ENCODE measurements at places on chromosomes 2 and 18. TPM values are rescaled to one million over a fixed set of nuclear protein-coding genes. Genes with fewer than 3 reads are reported as not detected.

The IL18R1 gene
- total RNA-seq: 4.8 TPM

GRCh38 chr18:23662309-23663263 lies at the start of gene ANKRD29:
TSS of gene ANKRD29 (minus strand) at chr18:23662911. CDS start at chr18:23662730, 181 bp downstream.
- no peaks in the 10 kb centered on the region for H3K27me3 ChIP-seq
- H3K36me3 ChIP-seq: no peaks in the 10 kb centered on the region
- no peak for DNase-seq
- H3K4me1 ChIP-seq: peaks cover 14% of the 10 kb centered on the region
- no peak within 1 kb of the TSS for H3K27ac ChIP-seq

The UGT1A3 gene
- total RNA-seq: 18.2 TPM

DNA sequence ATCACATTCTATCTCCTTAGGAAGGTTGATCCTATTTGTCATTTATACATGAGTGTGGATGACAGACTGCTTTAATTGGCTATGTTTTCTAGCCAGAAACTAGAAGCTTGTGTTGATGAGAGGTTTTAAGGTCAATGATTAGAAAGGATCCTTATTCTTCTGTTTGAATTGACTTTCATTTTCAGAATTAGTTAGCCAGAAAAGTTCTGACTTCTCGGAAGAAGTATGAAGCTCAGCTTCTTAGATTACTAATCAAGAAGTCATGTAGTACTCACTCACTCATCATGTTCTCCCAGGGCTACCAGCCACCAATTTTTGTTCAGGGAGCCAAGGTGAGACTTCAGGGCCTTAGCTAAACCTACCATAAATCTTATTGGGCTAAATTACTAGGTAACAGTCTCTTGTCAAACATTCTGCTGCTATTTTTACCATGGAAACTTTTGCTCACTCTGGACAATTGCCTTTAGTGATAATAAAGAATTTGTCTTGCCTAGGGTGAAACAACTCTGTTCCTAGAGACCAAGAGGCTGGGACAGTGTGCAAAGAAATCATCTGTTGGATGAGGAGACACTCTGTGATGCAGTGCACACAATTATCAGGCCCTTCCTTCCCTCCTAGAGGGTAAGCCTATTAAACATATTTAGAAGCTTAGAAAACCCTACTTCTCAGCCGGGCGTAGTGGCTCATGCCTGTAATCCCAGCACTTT lies 111.6 kb upstream of the DNMT3A start:
- no peak for DNase-seq
- H3K4me3 ChIP-seq: no peak overlapping the region
- H3K27ac ChIP-seq: no peak overlapping the region
- H3K36me3 ChIP-seq: no peaks in the 10 kb centered on the region
- H3K4me1 ChIP-seq: peaks cover 11% of the 10 kb centered on the region
- no peaks in the 10 kb centered on the region for H3K27me3 ChIP-seq

The SIX3 gene
- total RNA-seq: not detected

DNA sequence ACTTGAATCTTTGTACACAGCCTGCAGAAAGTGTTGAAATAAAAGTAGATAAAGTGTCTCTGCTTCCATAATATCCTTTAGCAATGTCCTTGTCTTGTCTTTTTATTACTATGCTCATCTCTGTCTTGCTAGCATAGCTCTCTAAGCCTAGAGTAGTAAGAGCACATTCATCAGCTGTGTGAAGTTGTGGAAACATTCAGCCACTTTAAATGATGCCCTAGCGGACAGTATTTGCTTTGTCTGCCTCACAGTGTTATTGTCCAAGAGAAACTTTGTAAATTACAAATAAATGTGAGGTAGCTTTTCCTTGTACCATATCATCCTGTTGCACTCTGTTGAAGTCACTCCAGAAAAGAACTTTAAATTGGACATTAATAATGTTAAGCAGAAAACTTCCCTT lies 60.3 kb upstream of the TTC21B start:
- no peak for DNase-seq
- H3K4me3 ChIP-seq: no peak overlapping the region
- no peaks in the 10 kb centered on the region for H3K4me1 ChIP-seq
- H3K36me3 ChIP-seq: no peaks in the 10 kb centered on the region
- H3K27ac ChIP-seq: no peak overlapping the region
- no peaks in the 10 kb centered on the region for H3K27me3 ChIP-seq

DNA sequence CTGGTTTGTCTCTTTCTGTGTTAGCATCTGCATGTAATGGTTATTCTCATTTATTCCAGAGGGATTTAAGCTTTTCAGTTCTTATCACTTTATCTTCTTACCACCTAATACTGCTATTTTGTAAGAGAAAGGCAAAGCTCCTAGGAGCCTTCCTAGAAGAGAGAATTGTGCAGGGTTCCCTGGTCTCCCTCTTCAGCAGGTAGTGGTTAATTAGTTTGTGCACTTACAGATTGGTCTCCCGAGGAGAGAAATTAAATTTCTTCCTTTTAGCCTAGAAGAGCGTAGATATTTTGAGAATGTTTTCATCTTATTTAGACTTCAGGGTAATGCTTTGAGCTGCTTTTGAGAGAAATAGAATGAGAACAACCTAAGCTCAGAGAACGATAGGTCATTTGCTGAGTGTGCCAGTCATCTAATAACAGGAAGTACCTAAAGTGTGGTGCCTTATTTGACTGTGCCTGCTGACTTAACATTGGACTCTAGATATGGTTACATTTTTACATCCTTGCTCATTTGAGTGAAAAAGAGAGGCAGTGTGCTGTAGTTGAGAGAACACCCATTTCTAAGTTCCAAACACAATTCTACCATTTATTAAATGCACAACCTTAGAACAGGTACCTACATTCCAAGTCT lies 651.4 kb downstream of the STK39 start:
- DNase-seq: no peak
- H3K4me1 ChIP-seq: no peaks in the 10 kb centered on the region
- no peaks in the 10 kb centered on the region for H3K27me3 ChIP-seq
- no peaks in the 10 kb centered on the region for H3K36me3 ChIP-seq
- H3K4me3 ChIP-seq: no peak overlapping the region
- H3K27ac ChIP-seq: no peak overlapping the region

DNA sequence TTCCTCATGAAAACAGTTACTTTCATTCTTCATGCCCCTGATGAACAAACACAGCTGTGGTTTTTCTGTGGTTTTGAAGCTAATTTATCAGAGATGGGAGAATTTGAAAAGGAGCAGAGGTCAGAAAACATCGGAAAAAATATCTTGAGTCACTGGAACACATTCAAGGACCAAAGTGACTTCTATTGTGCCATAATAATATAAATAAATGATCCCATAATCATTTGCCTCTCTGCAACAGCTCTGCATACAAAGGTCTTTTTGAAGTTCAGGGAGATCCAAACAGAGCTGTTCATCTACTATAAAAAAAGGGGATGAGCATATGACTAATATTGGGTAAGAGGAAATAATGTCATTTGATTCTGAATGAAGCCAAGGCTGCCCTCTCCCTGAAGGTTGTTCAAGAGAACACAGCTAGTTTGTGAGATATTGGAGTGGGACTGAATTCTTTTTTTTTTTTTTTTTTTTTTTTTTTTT lies 201.3 kb upstream of the GALNT5 start:
- H3K27ac ChIP-seq: no peak overlapping the region
- no peaks in the 10 kb centered on the region for H3K27me3 ChIP-seq
- H3K4me3 ChIP-seq: no peak overlapping the region
- no peak for DNase-seq
- no peaks in the 10 kb centered on the region for H3K36me3 ChIP-seq

The MAL gene
- not detected for total RNA-seq

- no peaks in the 10 kb centered on the region for H3K36me3 ChIP-seq
- DNase-seq: peak; percentile 72
- H3K4me1 ChIP-seq: no peaks in the 10 kb centered on the region
- H3K4me3 ChIP-seq: no peak overlapping the region
- H3K27me3 ChIP-seq: no peaks in the 10 kb centered on the region
Measured at GRCh38 chr2:234544659-234545611, 48.1 kb upstream of the ARL4C start.

- no peak overlapping the region for H3K27ac ChIP-seq
- no peak for DNase-seq
- no peaks in the 10 kb centered on the region for H3K4me1 ChIP-seq
Measured at GRCh38 chr2:196915507-196916189, 10.9 kb downstream of the PGAP1 start.

The SERPINB12 gene
- not detected for total RNA-seq

DNA sequence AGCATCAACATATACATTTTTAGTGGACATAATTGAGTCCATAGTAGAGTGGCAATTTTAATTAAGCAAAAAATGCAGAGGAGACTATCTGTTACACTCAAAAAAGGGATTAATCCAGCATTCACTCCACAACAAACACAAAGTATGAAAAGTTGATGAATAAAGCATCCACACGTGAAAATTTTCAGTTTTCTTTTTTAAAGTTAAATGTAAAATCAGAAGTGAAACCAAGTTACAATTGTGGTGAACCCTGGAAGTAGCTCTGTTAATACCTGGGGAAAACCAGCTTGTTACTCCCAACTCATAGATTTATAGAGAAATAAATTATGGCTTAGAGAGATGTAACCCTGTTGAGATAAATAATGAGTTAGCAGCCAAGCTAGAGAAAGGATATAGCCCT lies 807.8 kb downstream of the TRIB2 start:
- no peak overlapping the region for H3K27ac ChIP-seq
- H3K36me3 ChIP-seq: no peaks in the 10 kb centered on the region

- H3K4me3 ChIP-seq: no peak overlapping the region
- H3K4me1 ChIP-seq: no peaks in the 10 kb centered on the region
- H3K36me3 ChIP-seq: no peaks in the 10 kb centered on the region
- no peak overlapping the region for H3K27ac ChIP-seq
Measured at GRCh38 chr2:83536556-83536955, 922.5 kb downstream of the SUCLG1 start.

DNA sequence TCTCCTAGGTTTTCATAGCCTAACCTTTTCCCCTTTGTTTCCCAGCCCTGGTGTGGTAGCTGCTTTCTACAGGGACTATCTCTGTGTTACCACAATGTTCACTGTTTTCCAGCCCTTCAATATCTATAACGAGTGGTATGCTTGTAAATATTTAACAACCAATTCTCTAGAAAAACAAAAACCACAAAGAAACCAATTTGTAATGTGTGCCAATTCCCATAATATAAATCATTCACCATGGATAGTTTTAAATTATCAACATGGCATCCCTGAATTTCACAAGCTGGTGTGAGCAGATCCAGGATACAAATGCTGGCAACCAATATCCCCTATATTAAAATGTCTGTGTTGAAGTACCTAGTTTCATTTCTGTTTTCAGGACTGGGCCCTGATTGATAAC lies 207.5 kb upstream of the FBXO11 start:
- H3K4me1 ChIP-seq: peaks cover 6% of the 10 kb centered on the region
- DNase-seq: no peak
- no peak overlapping the region for H3K4me3 ChIP-seq
- no peak overlapping the region for H3K27ac ChIP-seq

GRCh38 chr2:36613801-36614200 lies 15.8 kb upstream of the FEZ2 start:
- H3K27me3 ChIP-seq: no peaks in the 10 kb centered on the region
- H3K27ac ChIP-seq: no peak overlapping the region
- no peak overlapping the region for H3K4me3 ChIP-seq
- DNase-seq: no peak

The HOXD3 gene
- not detected for total RNA-seq

DNA sequence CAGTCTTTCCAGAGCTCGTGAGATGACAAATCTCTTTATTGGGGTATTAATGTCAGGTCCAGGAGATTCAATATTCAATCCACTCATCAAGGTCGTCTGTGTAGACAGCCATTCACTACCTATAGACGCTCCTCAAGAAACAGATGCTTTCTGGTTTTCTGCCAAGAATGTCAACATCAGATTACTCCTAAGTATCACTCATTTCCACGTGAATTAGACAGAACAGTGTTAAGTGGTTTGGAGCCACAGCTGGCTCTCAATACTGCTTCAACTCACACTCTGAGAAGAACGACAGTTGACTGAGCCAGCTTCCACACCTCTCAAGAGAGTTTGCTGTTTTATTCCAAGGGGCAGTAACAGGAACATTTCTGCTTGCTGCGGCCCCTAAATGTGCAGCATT lies 113.5 kb upstream of the NEDD4L start:
- H3K4me1 ChIP-seq: peaks cover 5% of the 10 kb centered on the region
- no peak overlapping the region for H3K4me3 ChIP-seq
- H3K27me3 ChIP-seq: no peaks in the 10 kb centered on the region
- no peak for DNase-seq

- no peak overlapping the region for H3K4me3 ChIP-seq
- peaks cover 2% of the 10 kb centered on the region for H3K4me1 ChIP-seq
- H3K27me3 ChIP-seq: no peaks in the 10 kb centered on the region
Measured at GRCh38 chr18:45249246-45249661, 366.0 kb upstream of the SLC14A2 start.

GRCh38 chr2:205474741-205475415 lies 207.4 kb upstream of the NRP2 start:
- H3K4me3 ChIP-seq: no peak overlapping the region
- no peak for DNase-seq
- H3K4me1 ChIP-seq: no peaks in the 10 kb centered on the region
- H3K36me3 ChIP-seq: no peaks in the 10 kb centered on the region
- no peaks in the 10 kb centered on the region for H3K27me3 ChIP-seq

DNA sequence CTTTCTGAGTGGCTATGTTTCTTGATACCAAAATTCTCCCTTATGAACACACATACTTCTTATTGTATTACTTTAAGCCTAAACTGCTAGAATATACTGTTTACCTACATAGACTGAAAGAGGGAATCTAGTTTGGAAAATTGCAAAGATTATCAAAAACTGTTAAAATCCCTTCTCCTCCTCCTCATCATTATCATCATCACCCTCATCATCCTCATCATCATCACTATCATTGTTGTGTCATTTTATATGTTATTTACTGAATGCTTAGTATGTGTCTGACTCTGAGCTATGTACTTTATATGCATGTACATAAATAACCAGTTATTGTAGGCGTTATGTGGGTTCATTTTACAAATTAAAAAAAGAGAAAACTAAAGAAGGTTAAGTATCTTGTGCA lies 19.6 kb upstream of the LRP1B start:
- no peaks in the 10 kb centered on the region for H3K27me3 ChIP-seq
- H3K36me3 ChIP-seq: no peaks in the 10 kb centered on the region
- no peak for DNase-seq

DNA sequence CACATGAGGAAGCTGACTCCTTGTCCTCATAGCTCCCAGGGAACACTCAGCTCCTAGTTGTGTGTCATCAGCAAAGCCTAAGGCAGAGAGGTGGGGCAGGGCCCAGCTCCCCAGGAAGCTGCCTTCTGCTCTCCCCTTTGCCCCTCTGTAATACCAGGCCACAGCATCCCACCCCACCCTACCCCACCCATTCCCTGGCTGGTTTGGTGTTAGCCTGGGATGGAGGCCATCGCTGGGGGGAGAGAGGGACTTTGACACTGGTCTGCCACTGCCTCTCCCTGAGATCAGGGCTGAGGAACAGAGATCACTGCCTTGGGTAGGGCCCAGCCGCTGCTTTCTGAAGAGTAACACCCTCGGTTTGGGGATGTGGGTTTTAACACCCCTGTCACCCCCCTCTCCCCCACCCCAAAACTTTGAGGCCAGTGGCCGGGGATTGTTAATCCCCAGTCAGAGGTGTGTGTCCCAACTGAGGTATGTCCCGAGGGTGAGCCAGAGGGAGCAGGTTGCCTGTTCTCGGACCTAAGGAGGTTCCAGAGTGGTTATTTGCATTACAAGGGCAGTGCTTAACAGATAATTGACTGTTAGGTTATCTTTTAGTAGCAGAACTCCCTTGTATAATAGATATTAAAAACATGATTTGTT lies 41.4 kb downstream of the TET3 start:
- no peak overlapping the region for H3K27ac ChIP-seq
- H3K4me3 ChIP-seq: no peak overlapping the region
- H3K36me3 ChIP-seq: no peaks in the 10 kb centered on the region
- DNase-seq: peak; percentile 53
